Stimulated activated CD8-positive, alpha-beta memory T cell treated with anti-CD3 and anti-CD28 coated beads, Interleukin-2, amount 100 ng/mL, for 1 hour (primary cell): ENCODE measurements at places on chromosomes 5 and 9.

GRCh38 chr9:117104716-117105495, 310.0 kb downstream of the ASTN2 start:
- no peak for DNase-seq

DNA sequence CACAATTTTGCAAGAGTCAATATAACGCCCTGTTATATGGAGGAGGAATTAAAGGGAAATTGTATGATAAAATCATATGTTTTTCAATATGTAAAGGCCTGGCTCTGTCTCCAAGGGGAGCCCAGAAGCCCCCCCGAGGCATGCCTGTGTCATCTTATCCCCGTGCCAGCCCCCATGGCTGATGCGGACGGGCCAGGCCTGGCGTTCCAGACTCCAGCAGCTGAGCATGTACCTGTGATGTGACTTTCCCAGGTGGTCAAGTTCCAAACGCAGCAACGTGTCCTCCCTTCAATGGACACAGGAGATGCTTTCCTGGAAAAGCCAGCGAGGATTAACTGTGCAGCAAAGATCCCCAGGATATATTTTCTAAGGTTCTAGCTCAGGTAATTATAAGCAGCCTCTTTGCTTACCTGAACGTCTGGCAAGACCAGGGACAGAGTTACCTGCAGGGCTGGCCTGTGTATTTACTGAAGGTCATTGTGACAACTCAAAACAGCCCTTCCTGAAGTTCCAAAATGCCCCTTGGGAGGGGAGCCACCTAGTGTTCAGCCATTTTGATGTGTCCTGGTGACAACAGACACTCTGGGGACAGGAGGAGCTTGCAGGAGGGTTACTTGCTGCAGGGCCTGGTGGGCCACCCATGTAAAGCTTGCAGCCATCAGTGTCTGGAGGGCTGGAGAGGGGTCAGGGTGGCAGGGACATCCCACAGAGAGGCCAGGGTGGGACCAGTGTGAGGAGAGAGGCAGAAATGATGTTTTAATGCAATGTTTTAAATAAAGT, 53.3 kb upstream of the RNU6ATAC start:
- DNase-seq = no peak

GRCh38 chr5:1634337-1634661, 110.5 kb upstream of the LPCAT1 start:
- no peak for DNase-seq

- DNase-seq = no peak
Observed at GRCh38 chr5:17037751-17038150, 101.7 kb upstream of the MYO10 start.

DNA sequence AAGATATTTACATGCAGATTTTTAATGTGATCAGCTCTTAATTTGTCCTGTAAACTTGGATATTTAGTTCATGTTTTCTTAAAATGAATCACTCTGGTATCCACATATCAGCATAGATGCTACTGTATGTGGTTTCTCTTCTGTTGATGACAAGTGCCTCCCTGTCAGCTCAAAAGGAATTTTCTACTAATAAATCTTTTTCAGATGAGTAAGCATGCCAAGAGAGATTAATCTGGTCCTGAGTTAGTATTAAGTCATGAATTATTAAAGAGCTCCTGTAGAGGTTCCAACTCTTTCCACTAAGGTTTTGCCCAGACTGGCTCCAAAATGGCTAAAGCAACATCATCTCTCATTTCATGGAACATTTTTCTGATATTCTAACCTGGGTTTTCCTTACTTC, 129.2 kb downstream of the GOLPH3 start:
- DNase-seq = no peak

DNA sequence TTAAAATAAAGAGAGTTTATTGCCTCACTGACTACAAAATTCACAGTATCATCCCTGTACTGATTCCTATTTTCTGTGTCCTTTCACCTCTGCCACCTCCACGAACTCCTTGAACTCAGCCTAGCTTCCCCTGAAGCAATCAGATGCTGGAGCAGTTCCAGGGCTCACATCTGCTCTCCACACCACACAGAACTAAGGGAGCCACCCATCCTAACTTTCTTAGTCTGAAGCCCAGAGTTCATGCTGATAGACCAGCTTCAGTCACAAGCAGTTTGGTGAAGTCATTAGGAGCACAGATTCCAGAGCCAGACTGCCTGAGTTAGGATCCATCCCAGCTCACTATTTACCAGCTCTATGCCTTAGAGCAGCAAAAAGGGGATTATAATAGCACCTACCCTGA, 15.6 kb upstream of the EPB41L4A start:
- no peak for DNase-seq

- DNase-seq = peak; percentile 26
Observed at GRCh38 chr9:107283623-107284616, 841 bp downstream of the RAD23B start.

DNA sequence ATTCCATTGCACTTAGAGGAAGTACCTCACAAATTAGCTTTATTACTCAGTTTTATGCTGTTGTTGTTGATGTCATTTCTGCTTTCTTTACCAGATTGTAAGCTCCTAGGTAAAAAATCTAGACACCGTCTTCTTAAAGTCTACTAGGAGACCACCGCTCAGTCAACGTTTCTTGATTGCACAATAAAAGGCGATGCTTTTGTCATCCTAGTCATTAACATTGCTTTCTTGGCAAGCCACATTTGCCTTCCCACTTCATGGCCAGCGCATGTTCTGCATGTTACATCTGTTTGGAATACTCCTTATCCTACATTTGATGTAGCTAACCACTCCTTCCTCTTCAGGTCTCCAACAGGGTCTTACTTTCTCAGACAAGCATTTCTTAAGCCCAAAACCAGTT, 464.0 kb upstream of the TUSC1 start:
- DNase-seq = no peak

DNA sequence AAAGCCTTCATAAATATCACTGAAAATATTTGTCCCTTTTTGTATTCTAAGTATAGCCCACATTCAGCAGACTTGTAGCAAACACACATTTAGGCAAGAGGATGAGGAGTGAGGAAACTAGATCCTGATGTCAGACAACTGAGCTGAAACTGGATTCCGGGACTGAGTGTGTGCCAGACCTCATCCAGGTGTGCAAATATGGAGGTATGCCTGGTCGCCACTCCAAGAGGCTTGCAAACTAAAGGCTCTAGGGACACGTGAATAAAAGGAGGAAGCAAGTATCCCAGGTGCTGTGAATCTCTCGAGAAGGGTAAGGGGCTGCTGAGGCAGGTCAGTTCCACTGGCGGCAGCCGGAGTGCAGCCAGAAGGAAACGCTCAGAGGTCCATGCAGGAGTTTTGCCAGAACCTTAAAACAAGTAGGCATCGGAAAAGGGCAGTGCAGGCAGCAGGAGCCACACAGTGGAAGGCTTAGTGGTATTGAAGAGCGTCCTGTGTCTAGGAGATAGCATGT, 77.4 kb upstream of the ALDH1B1 start:
- DNase-seq = no peak

DNA sequence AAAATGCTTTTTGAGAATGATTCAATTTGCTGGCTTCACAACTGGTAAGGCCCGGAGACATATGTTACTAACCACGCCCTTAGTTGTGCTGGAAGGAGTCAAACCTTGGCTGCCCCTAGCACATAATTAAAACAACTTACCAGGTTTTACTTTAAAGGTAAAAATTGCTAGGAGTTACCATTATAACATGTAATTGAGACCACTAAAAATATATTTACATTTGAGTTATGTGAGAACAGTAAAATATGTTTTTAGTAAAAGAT, 435.6 kb upstream of the CDH9 start:
- DNase-seq = no peak

GRCh38 chr5:138109463-138110265, 25.8 kb downstream of the WNT8A start:
- no peak for DNase-seq

- no peak for DNase-seq
Observed at GRCh38 chr5:55022450-55022849, 1.6 kb upstream of the GZMK start.

DNA sequence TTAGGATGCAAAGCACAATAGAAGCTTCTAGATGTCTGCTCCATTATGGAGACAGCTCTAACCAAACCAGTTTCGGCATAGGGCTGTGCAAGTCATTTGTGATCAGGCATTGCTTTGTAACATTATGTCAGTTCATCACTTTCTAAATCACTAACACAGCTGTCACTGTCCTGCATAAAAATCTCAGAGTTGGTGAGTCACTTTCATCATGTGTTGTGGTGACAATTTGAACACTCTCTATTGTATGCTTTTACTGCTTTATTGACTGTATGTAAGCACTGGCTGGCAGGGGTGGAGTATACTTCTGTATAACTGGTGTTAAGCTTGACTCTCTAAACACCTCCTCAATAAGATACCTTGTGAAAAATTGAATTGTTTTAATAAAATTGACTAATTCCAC, 77.9 kb downstream of the SLCO4C1 start:
- DNase-seq = no peak

GRCh38 chr5:135221696-135222095, 177.3 kb downstream of the MACROH2A1 start:
- DNase-seq = no peak

DNA sequence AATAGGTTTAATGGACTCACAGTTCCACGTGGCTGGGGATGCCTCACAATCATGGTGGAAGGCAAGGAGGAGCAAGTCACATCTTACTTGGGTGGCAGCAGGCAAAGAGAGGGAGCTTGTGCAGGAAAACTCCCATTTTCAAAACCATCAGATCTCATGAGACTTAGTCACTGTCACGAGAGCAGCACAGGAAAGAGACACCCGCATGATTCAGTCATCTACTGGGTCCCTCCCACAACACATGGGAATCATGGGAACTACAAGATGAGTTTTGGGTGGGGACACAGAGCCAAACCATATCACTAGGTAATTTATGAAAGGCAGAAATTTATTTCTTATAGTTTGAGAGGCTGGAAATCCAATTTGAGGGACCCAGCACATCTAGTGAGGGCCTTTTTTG, 40.0 kb downstream of the MTREX start:
- DNase-seq = no peak

DNA sequence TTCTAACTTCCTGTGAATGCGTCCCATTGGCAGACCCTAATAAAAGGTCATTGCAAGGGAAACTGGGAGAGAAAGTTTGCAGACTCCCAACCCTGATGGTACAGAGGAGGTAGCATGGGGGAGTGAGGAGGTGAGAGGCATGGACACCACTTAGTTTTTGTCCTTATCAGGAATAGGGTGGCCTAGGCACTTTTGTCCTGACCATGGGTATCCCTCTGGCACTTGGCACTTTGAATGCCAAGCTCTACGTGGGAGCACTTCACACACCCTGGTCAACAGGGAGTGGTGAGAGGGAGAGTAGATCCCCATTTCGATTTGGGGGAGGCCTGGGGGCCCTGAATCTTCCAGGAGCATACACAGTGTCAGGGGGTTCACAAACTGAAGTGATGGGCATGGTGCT, 75.6 kb upstream of the SH3PXD2B start:
- no peak for DNase-seq

DNA sequence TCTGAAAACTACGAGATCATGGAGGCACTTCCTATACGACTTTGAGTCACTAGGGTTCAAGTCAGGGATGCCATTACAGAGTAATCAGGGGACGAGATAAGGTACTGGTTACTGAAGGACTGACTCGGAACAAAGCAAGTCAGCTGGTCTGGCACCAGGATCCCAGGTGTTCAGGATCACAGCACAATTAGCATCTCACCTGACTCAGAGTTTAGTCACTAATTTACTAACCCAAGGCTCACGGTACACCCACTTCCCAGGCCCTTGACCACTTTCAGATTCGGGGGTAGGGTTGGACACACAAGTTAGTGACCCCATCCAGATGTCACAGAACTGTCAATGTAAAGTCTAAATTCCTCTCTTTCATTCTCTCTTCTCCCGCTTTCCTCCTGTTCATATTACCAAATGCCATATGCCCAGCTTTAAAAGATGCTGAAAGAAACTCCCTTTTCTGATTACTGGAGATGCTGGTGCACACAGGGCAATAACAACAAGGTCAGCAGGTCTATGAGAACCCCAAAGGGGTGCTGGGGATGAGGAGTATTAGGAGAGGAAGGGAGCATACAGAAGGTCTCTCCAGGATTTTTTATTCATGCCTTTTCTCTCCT, 657.8 kb downstream of the TLE1 start:
- no peak for DNase-seq

DNA sequence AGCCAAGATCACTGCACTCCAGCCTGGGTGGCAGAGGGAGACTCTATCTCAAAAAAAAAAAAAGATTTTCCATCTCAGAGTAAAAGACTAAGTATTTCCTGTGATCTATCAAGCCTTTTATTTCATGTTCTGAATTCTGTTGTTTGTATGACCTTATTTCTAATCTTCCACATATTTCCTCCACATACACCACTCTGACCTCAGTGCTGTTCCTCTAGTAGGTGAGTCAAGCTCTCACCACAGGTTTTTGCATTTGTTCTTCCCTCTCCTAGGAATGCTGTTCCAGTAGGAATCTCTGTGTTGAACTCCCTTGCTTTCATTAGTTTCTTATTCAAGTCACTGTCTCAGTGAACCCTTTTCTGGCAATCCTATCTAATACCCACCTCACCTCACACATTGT, 68.1 kb downstream of the INVS start:
- DNase-seq = no peak

DNA sequence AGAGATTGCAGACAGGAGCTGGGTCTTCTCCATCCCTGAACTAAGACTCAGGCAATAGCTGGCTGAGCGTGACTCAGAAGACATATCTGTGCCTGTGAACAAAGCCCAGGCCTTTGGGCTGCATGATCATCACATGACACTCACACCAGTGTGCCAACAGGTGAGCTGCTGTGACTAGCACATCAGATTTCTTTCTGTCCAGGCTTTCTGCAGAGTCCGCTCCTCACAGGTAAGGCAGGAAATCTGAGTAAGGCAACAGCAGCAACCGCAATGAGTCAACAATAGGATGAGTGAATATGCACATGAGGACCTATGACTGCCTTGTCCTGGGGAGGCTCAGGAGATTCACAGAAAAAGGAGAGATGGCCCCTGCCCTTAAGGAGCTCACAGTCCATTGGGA, 293.6 kb downstream of the ACTL7B start:
- DNase-seq = no peak

- DNase-seq = no peak
Observed at GRCh38 chr5:157328277-157328912, 62.5 kb downstream of the CYFIP2 start.

DNA sequence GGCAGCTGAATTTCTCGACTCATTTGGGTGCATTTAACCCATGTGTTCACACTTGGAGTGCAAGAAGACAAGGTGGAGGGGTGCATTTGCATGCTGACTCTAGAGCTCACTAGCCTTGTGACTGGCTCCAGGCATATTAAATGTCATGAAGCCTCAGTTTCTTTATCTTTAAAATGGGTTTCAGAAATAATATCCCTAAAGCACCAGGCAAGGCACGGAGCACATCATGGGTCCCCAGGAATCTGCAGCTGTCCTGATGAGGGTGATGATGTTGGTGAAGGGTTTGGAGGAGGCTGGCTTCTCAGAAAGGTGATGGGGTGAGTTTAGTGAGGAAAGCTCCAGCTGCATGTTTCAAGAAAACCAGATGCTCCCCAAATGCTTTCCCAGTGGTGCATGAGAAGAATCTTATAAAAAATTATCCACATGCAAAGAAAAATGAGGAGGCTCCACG, 14.8 kb downstream of the STC2 start:
- DNase-seq = no peak
